ENCODE measurements at places on chromosomes 6 and 20.

GRCh38 chr6:130377915-130378314, 12.1 kb downstream of the TMEM200A start:
- DNase-seq, result no peak

- no peak for DNase-seq
Observed at GRCh38 chr6:82370788-82371187, 7.2 kb downstream of the TPBG start.

DNA sequence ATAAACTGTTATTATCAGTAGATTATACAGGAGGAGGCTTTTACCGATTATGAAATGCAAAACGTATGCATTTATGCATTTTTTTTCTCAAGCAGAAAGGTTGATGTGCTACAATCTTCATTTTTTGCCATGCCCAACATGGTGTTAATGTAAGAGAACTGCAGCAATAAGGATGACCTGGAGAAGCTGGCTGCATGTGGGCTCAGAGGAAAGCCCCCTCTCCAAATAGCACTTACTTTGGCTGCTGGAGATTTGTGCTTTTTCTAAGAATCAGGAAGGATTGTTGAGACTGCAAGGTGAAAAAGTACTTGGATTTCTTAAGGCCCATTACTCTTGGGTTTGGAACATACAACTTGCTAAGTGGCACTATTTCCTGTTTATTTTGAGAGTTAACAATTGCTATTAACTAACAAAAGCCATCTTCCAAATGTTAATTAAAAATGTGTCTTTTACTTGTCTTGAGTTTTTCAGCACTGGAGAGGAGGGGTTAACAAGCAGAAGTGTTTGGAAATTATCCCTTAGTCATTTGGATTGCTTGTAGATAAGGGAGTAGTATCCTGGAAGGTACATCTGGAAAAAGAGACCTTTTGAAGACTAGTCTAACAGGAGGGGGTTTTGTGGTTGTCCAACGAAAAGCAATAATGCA, 5.6 kb downstream of the SOX4 start:
- DNase-seq, result no peak

- no peak for DNase-seq
Observed at GRCh38 chr6:132114201-132114825, 163.1 kb upstream of the CCN2 start.

- DNase-seq, result no peak
Observed at GRCh38 chr6:35063701-35064280, 77.3 kb downstream of the TCP11 start.

GRCh38 chr6:96823743-96824142, 13.5 kb downstream of the GPR63 start:
- no peak for DNase-seq

- no peak for DNase-seq
Observed at GRCh38 chr6:109979033-109979921, 1.2 kb downstream of the GPR6 start.

DNA sequence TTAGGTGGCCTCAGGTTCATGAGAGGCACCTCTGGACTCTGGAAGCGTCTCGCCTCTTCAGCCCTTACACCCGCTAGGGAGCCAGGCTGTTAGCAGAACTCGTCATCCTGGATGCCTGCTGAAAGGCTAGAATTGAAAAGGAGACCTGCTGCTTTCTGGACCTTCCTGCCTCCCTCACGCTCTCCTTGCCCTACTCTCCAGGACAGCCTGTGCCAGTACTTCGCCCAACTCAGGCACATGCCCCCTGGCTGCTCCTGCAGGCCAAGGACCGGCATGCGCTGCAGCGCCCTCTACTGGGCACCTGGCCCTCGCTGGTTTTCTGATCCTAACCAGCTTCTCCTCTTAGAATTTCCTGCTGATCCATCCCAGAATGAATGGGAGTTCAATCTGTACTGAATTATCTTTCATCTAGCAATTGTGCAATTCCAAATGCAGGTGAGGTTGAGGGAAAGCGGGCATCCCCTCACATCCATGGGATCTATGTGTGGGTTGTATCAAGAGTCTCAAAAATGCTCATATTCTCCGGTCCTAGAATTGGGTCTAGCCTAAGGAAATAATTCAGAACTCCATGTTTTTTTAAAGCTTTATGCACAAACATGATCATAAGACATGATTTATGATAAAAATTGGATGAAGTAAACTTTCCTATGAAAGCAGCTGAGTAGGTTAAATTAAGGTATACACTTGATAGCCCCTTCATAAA, 78.0 kb downstream of the PTPN1 start:
- DNase-seq, result no peak

GRCh38 chr20:15930311-15931305, 642.6 kb downstream of the KIF16B start:
- no peak for DNase-seq

DNA sequence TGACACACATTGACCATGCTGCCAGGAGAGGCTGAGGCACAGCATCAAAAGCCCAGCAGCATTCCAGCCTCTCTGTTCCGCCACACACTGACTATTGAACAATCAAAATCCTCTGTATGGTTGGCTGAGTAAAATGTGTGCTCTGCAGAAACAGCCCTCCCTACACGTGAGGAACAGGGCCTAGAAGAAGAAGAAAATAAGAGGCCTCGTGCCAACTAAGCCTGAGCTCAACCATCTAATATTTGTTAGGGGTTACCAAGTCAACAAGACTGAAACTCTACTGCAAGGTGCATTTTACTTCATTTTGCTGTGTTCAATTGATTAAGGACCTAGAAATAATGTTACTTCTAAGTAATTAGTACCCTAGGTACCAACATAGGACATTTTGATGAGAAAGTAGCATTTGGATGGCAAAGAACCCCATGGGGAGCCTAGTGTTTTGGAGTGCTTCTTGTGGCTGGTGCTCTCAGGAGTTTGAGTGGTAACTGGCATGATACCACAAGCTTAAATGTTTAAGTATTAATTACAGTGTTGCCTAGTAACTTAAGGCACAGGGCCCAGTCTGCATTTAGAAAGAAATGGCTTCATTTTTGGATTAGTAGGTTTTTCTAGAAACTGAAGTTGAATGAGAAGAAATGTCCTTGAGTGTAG, 146.6 kb upstream of the PLN start:
- DNase-seq, result no peak

- no peak for DNase-seq
Observed at GRCh38 chr6:23905133-23905815, 220.7 kb upstream of the NRSN1 start.

Data from GM12878 (cell line).